RPMI8226 (cell line): ENCODE measurements at places on chromosomes 1 and 21.

- DNase-seq = no peak
Observed at GRCh38 chr1:36570006-36570405, 87.3 kb upstream of the CSF3R start.

DNA sequence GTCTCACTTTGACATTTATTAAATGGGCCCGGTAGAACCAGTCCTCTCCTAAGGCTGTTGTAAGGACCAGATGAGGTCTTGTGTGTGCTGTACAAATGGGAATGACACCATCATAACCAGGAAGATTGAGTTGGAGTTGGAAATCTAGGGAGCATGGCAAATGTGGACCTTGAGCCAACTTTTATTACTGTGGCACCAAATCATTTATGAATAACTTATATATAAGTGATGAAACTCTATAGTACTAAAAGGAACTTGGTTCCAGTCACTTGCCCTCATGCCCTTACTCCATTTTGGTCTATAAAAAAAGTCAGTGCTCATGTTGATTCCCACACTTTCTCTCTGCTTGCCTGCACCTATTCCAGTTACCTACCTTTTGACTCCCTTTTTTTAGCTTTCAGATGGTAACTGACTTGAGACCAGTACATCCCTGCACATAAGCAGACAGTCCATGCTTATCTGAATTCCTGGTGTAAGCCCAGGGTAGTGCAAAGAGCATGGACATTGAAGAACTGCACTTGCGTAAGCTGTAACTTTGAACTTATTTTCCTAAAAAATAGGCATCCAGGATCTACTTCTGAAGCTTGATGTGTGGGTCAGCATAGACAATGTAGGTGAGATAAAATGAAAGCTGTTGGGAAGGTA, 210.6 kb downstream of the PBX1 start:
- no peak for DNase-seq

DNA sequence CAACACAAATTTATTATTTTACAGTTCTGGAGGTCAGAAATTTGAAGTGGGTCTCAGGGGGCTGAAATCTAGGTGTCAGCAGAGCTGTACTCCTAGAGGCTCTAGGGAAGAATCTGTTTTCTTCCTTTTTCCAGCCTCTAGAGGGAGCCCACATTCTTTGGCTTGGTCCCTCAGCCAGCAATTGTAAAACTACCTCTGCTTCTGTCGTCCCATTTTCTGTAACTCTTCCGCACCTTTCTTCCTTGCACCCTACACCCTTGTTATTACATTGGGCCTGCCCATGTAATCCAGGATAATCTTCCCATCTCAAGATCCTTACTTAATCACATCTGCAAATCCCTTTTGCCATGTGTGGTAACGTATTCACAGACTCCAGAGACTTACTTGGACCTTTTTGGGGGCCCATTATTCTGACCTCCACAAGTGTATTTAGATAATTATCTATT, 24.8 kb upstream of the THEM4 start:
- DNase-seq = peak; percentile 72

DNA sequence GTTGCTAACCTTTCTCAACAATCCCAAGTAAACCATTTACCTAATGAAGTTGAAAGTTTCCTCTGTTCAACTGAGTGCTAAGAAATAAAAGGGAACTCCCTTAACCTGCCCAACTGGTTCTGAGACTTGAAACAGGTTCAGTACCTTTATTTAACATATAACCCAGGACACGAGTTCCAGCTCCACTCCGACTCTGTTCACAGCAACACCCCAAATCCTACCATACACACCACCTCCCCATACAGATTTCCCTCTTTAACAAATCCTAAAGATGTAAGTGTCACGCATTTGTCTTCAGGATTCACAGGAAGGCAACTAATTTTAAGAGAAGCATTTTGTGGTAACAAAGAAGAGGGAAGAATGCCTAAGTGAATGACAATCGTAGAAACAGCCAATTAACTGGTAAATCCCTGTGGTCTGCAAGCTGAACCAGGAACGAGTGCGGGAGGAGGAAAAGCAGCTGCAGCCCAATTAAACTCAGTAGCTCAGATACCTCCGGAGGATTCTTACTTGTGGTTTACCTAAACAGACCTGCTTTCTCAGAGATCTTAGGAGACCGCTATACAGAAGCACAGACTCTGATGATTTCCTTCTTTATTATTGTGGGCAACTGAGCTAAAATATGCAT, 134.5 kb upstream of the MAGI3 start:
- no peak for DNase-seq

GRCh38 chr21:42525029-42525581, 11.5 kb downstream of the SLC37A1 start:
- DNase-seq = peak; percentile 19

- peak; percentile 76 for DNase-seq
Observed at GRCh38 chr21:45347048-45347711, 57.8 kb upstream of the COL18A1 start.

DNA sequence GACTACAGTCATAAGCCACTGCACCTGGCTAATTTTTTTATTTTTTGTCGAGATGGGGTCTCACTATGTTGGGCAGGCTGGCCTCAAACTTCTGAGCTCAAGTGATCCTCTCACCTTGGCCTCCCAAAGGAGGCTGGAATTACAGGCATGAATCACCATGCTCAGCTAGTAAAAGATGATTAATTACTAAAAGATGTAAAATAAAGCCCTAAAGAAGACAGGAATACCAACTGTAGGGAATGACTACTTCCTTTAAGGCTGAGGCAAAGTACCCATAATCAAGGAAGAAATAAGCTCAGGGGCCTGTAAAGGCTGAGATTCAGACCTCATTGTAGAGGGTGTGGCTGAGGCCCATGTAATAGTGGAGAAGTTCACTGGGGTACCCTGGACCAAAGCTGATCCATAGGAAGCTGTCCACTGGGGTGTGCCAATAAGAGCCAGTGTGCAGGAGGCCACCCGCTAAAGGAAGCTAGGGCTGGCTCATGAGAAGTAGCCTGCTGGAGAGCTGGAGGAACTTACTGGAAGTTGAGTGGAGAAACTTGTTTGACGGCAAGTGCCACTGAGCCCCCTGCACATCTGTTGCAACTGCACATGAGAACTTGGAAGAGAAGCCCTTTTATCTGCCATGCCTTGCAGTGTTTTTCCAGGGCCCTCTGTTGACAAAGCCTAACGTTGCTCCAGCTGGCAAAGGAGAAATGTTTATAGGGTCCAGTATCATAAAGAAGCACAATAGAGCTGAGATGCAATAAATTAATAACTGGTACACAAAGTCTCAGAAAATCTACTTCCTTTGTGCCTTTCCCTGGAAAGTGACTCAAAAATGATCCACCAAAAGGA, 17.8 kb upstream of the SERTAD4 start:
- no peak for DNase-seq

GRCh38 chr1:232678185-232678886, 48.4 kb upstream of the SIPA1L2 start:
- no peak for DNase-seq

DNA sequence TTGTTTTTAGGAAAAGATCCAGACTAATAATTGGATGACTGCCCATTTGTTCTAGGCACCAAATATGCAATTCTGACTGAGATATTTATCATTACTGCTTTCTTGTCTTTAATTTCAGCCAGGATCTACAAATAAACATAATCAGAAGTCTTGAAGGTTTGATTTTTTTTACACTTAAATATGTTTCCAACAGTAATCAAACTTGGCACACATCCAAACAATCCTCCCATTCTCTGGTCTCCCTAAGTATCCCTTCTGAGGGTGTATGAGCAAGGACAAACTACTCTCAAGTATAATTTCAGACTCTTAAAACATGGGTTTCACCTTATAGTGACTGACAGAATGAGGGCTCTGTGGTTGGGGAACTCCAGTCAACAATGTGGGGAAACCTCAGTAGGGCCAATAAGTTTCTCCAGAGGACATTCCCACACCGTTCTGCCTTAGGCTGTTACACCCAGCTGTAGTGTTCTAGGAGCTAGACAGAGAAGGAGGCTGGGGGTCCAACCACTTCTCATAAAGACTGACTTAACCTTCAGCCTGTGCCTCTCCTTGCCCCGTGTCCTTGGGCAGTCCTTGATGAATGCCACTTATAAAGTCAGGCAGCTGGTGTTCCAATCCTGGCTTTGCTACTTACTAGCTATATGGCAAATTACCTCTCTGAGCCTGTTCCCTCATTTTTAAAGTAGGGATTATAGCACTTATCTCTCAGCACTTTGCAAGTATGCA, 1.5 kb upstream of the PALMD start:
- DNase-seq = no peak

GRCh38 chr21:33451634-33452071, 28.1 kb downstream of the TMEM50B start:
- DNase-seq = no peak

GRCh38 chr1:4213366-4213973, 313.4 kb upstream of the C1orf174 start:
- no peak for DNase-seq

GRCh38 chr1:233240829-233241682, 54.5 kb downstream of the PCNX2 start:
- DNase-seq = peak; percentile 62

DNA sequence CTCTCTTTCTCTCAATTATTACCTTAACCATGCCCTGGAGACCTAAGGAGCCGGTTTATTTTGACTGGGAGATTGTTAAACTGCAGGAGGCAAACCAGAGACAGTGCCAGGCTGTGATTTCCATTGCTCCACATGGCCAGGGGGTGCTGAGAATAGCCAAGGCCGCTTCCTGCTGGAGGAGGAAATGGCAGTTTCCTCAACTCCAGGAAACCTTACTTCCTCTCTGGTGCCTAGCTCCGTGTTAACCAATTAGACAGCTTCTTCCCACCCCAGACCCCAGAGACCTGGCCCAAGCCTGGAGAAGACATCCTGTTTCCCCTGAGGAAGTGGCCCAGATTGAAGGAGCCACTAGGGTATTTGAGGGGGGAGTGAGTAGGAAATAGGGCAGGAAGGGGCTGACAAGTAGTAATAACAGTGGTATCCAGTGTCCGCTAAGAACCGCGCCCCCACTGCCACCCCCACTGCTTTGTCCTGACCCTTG, 161.2 kb downstream of the PLPP3 start:
- DNase-seq = no peak

- no peak for DNase-seq
Observed at GRCh38 chr1:159918352-159919200, 6.7 kb downstream of the TAGLN2 start.

DNA sequence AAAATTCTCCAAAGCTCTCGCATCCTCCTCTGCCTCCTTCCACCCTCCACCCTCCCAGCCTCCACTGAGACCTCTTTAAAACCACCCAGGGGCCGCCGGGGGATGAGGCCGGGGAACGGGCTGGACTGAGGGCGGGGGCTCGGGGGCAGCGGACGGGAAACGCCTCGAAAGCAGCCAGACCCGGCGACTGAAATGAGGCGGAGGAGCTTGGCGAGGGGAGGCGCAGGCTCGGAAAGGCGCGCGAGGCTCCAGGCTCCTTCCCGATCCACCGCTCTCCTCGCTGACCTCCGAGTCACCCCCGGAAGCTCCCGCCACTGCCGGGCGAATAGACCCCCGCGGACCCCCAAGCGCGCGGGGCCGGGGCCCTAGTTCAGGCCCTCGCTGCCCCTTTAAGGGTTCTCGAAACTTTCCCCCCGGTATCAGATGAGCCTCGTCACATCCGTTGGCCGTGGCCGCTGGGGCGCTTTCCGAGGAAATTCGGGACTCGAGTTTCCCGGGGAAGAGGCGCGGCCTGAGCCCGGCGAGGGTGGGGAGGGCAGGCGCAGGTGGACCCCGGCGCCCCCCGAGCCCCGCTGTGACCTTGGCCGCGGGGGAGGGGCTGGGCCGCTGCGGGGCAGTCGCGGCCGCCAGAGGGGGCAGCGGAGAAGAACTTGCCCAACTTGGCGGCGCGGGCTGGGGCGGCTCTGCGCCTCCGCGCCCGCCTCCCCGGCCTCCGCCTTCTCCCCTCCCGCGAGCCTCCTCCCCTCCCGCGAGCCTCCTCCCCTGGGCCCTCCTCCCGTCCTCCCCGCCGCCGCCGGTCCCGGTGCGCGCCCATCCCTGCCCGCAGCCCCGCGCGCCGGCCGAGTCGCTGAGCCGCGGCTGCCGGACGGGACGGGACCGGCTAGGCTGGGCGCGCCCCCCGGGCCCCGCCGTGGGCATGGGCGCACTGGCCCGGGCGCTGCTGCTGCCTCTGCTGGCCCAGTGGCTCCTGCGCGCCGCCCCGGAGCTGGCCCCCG, at the start of gene BACE2:
Gene BACE2, plus strand, starts transcription at position 813 of the 995 bp plus-strand sequence. Its CDS starts 104 bp downstream, at position 917.
- peak; percentile 90 for DNase-seq

DNA sequence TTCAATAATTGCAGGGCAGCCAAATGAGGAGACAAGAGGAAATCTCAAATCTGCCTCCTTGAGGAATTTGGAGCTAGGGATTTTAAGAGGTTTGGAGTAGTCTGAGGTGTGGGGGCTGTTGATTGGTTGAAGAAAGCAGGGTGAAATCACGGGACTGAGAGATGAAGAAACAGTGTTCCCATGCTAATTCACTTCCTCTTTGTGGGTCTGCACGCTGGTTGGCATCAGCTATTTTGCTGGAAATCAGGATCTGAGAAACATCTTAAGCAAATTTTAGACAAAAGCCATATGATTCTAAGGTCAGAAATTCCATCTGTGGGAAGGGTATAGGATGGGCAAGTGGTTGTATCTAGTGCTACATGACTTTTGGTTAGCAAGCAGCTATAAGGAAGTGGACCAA, 107.1 kb upstream of the PAXBP1 start:
- DNase-seq = no peak

- no peak for DNase-seq
Observed at GRCh38 chr1:178688244-178688643, 36.8 kb upstream of the RALGPS2 start.

GRCh38 chr1:156460525-156460924, 40.0 kb downstream of the MEF2D start:
- no peak for DNase-seq

DNA sequence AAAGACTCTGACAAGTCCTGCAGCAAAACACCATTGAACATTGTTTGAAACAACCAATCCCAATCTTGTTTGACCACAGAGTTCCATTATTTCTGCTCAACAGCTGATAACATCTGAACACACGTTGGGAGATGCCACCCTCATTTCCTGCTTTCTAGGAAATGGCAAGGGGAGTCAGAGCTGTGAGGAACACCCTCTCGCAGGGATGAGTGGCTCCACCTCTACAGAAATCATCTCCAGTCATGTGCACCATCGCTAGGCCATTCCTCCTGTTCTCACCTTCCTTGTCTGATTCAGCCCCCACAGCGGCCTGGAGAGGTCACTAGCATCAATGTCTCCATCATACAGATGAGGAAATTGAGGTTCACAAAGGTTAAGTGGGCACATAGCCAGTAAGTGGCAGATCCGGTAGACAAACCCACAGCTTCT, 22.4 kb upstream of the RUNX3 start:
- peak; percentile 73 for DNase-seq

DNA sequence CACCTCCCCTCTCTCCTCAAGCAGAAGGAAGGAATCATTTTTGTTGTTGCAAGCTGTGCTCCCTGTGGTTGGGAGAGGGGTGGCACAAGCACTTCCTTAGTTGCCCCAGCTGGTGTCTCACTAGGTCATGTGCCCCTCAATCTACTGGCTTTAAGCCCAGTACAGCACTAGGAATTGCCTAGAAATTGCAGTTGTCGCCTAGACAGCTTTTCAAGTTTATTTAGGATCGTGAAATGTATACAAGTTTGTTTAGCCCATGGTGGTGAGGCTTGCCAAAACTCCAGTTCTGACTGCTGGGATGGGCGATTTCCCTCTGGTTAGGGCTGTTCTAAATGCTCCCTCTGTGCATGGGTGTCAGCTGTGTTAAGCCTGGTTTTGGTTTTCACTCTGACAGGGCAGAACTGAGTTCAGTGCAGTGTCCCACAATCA, 126.8 kb upstream of the ZNF644 start:
- peak; percentile 58 for DNase-seq
